Suppressor macrophage treated with lipopolysaccharide for 4 hours (primary cell): ENCODE measurements at places on chromosomes 7 and 10.

DNA sequence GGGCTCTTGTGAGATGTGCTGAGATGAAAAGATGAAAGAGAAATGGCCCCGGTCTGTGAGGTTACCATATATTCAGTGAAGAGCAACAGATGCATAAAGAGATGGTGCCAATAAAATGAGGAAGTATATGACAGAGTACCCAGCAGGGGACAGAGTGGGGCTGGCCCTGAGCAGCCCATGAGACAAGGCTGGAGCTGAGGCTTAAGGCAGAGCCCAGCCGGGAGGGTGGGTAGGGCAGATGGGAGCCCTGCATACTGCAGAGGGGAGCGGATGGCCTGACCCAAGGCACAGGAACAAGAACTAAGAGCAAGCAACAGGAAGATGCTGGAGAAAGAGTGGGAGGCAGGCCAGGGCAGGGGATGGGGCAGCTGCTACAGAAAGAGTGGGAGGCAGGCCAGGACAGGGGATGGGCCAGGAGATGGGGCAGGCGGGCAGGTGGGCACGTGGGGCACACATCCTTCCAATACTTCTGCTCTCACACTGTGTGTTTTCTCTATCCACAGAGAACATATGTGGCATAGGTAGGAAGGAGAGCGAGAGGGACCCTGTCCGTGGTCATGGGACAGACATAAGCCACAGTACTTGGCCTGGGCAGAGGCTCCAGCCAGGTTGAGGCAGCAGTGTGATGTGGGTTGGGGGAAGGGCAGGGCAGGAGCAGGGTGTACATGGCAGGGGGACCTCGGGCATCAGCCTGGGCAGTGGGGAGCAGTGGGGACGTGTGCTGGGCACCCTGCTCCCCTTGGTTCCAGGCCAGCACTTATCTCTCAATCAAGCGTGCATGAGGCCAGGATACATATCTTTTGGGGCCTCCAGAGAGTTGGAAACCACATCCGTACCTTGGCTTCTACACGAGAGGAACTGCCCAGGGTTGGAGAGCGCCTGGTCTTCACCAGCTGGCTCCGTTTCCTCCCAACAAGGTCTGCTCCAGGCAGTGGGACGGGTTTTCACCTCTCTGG, 91.6 kb upstream of the IKZF1 start:
- peak; percentile 64 for DNase-seq

- no peak for DNase-seq
Observed at GRCh38 chr7:21028186-21028585, 241.5 kb upstream of the SP8 start.

- no peak for DNase-seq
Observed at GRCh38 chr7:67361150-67361549, 364.5 kb downstream of the TYW1 start.

DNA sequence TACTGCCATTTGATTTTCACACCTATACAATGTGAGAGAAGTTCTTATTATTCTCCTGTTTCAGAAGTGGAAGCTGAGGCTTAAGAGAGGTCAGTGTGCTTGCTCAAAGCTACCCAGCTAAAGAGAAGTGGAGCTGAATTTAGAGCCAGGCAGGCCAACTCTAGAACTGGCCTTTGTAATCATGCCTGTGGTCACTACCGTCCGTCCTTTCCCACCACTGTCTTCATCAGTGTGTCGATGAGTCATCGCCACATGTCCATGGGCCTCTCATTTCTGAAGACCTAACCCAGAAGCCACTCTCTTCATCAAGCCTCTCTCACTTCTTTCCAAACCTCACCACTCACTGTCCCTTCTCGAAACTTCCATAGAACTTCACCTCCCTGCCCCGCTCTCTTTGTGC, 237.8 kb downstream of the KIAA1217 start:
- DNase-seq, result no peak

GRCh38 chr10:44065788-44066526, 318.9 kb downstream of the CXCL12 start:
- no peak for DNase-seq

GRCh38 chr10:31261511-31262311, 57.3 kb upstream of the ZEB1 start:
- DNase-seq, result peak; percentile 2

DNA sequence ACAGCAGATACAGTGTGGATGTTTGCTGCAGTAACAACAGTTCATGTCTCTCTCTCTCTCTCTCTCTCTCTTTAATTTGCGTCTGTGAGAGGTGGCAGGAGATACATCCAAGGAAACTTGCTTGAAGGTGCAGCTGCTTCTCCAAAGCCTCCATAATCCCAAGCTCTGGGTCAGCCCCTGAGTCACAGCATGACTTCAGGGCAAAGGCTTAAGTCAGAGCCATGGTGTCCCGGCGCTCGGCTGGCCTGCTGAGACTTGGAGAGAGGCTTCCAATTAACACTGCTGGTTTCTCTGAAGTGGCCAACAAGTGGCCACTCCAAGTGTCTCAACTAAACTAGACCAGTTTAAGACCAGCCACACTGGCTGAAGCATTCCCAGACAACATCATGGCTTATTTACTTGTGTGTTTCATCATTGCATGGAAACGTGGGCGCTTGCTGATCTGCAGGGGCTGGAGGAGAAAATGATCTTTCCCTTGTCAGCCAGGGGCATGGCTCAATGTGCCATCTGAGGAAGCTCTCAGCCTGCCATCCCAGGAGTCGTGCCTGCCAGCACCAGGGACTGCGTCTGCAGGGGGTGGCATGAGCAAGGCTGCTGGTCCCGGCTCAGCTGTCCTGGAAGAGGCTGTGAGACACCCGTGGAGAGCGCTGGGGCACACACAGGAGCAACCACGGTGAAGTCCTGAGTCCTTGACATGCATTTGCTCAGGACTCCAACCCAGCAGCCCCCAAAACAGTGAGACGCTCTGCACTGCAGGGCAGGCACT, 254.2 kb downstream of the COBL start:
- no peak for DNase-seq
